ENCODE measurements at places on chromosomes 4 and X. TPM values are rescaled to one million over a fixed set of nuclear protein-coding genes. Genes with fewer than 3 reads are reported as not detected.

Gene WDR17
- polyA plus RNA-seq = 0.18 TPM

Gene PHKA1
- 7.6 TPM for polyA plus RNA-seq

Gene CT83
- not detected for polyA plus RNA-seq

Gene GLRA2
- not detected for polyA plus RNA-seq

Gene CSAG3
- not detected for polyA plus RNA-seq

Gene IGSF1
- not detected for polyA plus RNA-seq

Gene STOX2
- polyA plus RNA-seq = 1.8 TPM

Gene MAMLD1
- 1.9 TPM for polyA plus RNA-seq

All from mammary epithelial cell (primary cell).